Stomach (tissue), 19 donors: ENCODE measurements at places on chromosomes 13 and 19. TPM values are rescaled to one million over a fixed set of nuclear protein-coding genes. Genes with fewer than 3 reads are reported as not detected.

The EDNRB gene
- 2.3 TPM for polyA plus RNA-seq

DNA sequence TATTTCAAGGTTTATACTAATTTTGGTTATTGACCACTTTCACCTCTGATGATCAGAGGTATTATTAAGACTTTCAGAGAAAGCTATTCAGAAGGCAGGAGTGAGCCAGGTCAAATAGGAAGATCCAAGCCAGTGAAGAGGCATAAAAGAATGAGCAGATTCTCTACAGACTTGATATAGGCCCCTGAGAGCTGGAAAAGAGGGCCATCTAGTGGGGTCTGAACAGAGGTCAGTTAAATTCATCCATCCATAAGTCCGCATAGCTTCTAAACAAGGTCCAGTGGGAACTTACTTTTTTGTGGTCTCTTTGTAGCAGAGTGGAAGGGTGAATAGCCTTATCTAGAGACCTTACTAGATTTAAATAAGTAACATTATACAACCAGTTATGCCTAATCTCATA is 126.6 kb upstream of the UFM1 start:
- H3K4me3 ChIP-seq = no peak overlapping the region
- H3K27ac ChIP-seq = no peak overlapping the region
- no peaks in the 10 kb centered on the region for H3K27me3 ChIP-seq

The FUT6 gene
- polyA plus RNA-seq = not detected

GRCh38 chr13:72678312-72678711 is 49.1 kb downstream of the MZT1 start:
- no peaks in the 10 kb centered on the region for H3K4me1 ChIP-seq
- no peak overlapping the region for H3K4me3 ChIP-seq
- no peak for DNase-seq
- no peaks in the 10 kb centered on the region for H3K36me3 ChIP-seq

DNA sequence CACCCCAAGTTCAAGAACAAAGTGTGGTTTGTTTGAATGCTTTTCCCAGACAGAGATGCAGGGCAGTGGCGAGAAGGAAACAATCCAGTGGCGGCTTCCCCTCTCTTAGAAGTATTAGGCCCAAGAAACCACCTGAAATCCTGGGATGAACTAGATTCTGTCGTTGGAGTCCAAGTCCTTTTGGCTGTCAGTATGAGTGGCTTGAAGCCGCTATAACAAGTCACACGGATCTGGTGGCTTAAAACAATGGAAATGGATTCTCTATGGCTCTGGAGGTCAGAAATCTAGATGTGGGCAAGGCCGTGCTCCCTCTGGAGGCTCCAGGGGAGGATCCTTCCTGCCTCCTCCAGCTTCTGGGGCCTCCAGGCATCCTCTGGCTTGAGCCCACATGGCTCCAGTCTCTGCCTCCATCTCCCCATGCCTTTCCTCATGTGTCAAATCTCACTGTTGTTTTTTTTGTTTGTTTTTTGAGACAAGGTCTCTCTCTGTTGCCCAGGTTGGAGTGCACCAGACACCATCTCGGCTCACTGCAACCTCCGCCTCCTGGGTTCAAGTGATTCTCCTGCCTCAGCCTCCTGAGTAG is 97.7 kb downstream of the GNG7 start:
- H3K27ac ChIP-seq = no peak overlapping the region
- peaks cover 15% of the 10 kb centered on the region for H3K4me1 ChIP-seq
- no peaks in the 10 kb centered on the region for H3K27me3 ChIP-seq

DNA sequence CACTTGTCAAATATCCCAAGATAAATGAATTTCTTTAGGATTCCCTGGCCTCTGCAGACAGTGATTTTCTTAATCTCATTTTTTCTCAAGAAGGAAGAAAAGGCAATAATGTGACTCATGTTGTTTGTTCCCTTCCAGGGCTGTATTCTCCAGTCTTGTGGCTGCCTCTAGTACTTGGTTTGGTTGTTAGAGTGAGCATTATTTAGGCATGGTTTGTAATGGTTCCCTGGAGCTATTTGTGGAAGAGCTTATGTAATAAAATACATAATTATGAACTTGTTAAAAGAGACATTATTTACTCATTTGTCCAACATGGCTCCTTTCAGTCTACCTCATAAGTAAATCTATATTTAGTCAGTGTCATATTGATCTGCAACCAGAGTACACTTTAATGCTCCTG is 270.4 kb downstream of the DCT start:
- H3K4me3 ChIP-seq = no peak overlapping the region
- no peaks in the 10 kb centered on the region for H3K27me3 ChIP-seq
- H3K36me3 ChIP-seq = no peaks in the 10 kb centered on the region
- no peak for DNase-seq

DNA sequence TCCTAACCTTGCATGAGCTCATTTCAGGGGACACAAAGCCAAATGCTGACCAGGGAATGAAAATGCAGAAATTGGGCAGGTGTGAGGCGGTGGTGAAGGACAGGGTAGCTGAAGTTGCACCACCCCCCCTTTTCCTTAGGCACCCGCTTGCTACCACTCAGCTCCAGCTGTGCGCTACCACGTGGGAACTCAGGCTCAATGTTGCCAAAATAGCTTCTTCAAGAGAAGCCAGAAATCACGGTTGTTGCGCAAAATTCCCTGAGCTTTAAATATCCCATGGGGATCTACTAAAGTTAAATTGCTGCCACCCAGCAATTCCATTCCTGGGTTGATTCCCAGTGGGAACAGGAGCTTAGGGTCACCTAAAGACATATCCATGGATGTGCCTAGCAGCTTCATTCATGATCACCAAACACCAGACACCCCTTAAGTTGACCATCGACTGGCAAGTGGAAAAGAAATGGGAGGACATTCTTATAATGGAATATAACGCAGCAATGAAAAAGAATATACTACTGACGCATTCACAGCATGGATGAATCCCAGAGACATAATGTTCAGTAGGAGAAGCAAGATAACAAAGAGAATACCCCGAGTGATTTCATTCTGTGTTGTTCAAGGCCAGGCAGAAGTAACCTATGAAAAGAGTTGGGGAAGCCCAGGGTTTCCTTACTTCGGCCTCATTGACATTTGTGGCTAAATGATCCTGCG is 12.8 kb upstream of the ADGRL1 start:
- H3K27me3 ChIP-seq = no peaks in the 10 kb centered on the region
- peaks cover 20% of the 10 kb centered on the region for H3K4me1 ChIP-seq
- no peak for DNase-seq
- H3K36me3 ChIP-seq = no peaks in the 10 kb centered on the region
- no peak overlapping the region for H3K4me3 ChIP-seq

- peaks cover 44% of the 10 kb centered on the region for H3K27me3 ChIP-seq
- no peak overlapping the region for H3K27ac ChIP-seq
- no peaks in the 10 kb centered on the region for H3K36me3 ChIP-seq
- DNase-seq = no peak
Measured at GRCh38 chr19:29248332-29248844, 35.4 kb upstream of the UQCRFS1 start.

- H3K4me3 ChIP-seq = no peak overlapping the region
- no peak for DNase-seq
- no peaks in the 10 kb centered on the region for H3K27me3 ChIP-seq
- H3K36me3 ChIP-seq = no peaks in the 10 kb centered on the region
- H3K4me1 ChIP-seq = peaks cover 18% of the 10 kb centered on the region
Measured at GRCh38 chr19:35105047-35105410, 10.6 kb upstream of the FXYD3 start.

DNA sequence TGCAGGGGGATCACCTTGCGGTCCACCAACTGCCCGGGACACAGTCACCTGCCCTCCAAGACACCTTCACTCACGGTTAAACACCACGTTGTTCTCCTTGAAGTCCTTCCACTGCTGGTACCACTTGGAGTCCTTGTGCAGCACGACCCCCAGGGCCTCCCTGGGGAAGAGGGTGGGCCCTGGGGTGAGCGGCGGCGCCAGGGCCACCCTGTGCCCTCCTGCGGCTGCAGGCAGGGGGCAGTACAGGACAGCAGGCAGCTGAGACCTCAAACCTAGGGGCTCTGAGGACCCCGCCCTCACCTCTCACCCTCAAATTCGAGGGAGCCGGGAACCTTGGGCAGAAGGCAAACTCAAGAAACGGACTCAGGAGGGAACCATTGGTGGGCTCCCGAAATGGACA is 7.5 kb upstream of the CTXN1 start:
- peaks cover 87% of the 10 kb centered on the region for H3K36me3 ChIP-seq
- H3K4me3 ChIP-seq = no peak overlapping the region
- H3K27me3 ChIP-seq = no peaks in the 10 kb centered on the region
- H3K27ac ChIP-seq = no peak overlapping the region
- DNase-seq = no peak

- peaks cover 11% of the 10 kb centered on the region for H3K4me1 ChIP-seq
- DNase-seq = no peak
- H3K36me3 ChIP-seq = no peaks in the 10 kb centered on the region
- peaks cover 32% of the 10 kb centered on the region for H3K27me3 ChIP-seq
- H3K27ac ChIP-seq = no peak overlapping the region
Measured at GRCh38 chr19:29876414-29876813, 64.6 kb downstream of the CCNE1 start.

- peaks cover 50% of the 10 kb centered on the region for H3K27me3 ChIP-seq
- peak overlapping the region; percentile 80 for H3K27ac ChIP-seq
- peak overlapping the region; percentile 56 for H3K4me3 ChIP-seq
- H3K36me3 ChIP-seq = no peaks in the 10 kb centered on the region
- H3K4me1 ChIP-seq = peaks cover 20% of the 10 kb centered on the region
Measured at GRCh38 chr13:27952876-27953675, 16.0 kb downstream of the CDX2 start.

DNA sequence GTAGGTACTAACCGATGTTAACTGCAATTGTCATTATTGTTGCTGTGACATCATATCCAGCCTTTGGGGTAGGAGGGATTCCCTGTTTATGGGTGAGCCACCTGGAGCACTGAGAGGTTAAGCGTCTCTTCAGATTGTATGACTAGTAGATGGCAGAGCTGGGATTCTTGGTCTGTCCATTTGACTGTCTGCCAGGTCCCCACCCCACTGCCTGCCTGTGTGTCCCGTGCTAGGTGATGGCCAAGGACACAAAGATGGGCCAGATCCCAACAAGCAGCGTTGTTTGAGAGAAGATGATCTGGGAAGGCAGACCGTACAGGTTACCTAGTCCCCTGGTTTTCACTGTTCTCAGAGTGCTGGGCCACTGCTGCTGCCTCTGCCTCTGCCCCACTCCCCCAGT is 16.6 kb downstream of the PPP2R1A start:
- no peaks in the 10 kb centered on the region for H3K27me3 ChIP-seq
- DNase-seq = no peak
- H3K36me3 ChIP-seq = peaks cover 89% of the 10 kb centered on the region
- no peak overlapping the region for H3K4me3 ChIP-seq
- peaks cover 10% of the 10 kb centered on the region for H3K4me1 ChIP-seq

DNA sequence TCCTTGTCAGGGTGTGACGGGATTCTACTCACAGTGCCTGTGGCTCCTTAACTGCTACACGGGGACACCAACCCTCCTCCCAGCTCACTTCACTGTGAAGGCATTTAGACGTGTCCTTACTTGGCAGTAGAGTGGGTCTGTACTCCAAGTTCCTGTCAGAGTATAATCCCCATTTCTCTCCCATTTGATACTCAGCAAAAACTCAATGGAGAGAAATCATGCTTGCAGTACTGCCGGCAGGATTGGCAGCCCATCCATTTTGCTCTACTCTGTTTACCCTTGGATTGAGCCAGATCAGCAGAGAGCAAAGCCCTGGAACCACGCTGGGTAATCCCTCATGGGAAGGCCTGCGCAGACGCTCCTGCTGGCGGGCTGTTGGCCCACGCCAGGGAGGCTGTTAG is 28.9 kb downstream of the ARL11 start:
- no peaks in the 10 kb centered on the region for H3K4me1 ChIP-seq
- no peaks in the 10 kb centered on the region for H3K36me3 ChIP-seq
- H3K27me3 ChIP-seq = no peaks in the 10 kb centered on the region
- H3K4me3 ChIP-seq = no peak overlapping the region

The CLC gene
- not detected for polyA plus RNA-seq

- DNase-seq = no peak
- no peaks in the 10 kb centered on the region for H3K36me3 ChIP-seq
- no peak overlapping the region for H3K27ac ChIP-seq
- H3K4me1 ChIP-seq = no peaks in the 10 kb centered on the region
- no peaks in the 10 kb centered on the region for H3K27me3 ChIP-seq
Measured at GRCh38 chr13:83895994-83896580, 13.8 kb upstream of the SLITRK1 start.

DNA sequence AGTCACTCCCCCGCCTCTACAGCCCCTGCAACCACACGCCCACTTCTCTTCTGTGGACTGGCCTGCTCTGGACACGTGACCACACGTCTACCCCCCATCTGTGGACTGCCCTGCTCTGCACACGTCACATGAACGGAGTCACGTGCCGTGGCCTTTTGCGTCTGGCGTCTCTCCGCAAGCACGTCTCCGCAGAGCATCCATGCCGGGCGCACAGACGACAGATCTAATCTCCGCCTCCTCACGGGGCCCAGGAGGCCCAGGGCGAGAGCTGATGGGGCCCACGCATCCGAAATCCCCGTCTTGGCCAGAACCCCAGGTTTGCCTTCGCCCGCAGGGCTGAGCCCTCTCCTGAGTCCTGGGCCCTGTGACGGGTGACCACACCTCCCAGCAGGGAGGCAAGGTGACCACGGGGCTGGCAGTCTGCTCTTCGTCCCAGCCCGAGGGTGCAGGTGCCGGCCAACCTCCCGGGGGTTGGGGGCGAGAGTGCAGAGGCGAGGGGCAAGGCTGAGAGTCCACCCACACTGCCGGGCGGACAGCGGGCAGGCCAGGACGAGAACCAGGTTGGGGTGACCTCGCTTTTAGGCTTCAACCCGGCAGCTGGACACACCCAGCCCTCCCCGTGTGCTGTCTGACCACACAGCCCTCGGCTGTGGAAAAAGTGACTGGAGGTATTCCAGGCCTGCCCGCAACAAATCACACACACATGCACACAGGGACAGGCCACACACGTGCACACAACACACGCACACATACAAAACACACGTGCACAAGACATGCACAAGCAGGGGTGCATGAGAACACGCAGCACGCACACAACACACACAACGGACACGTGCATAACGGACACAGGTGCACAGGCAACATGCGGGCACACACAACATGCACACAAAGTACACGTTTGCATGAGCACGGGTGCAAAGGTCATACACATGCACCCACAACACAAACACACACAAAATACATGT is 3.9 kb downstream of the SBNO2 start:
- H3K4me1 ChIP-seq = peaks cover 78% of the 10 kb centered on the region
- peaks cover 23% of the 10 kb centered on the region for H3K36me3 ChIP-seq
- H3K27ac ChIP-seq = peak overlapping the region; percentile 98
- DNase-seq = peak; percentile 56
- H3K27me3 ChIP-seq = no peaks in the 10 kb centered on the region

GRCh38 chr19:44617110-44617880 is 3.9 kb downstream of the IGSF23 start:
- peaks cover 22% of the 10 kb centered on the region for H3K4me1 ChIP-seq
- H3K36me3 ChIP-seq = no peaks in the 10 kb centered on the region
- no peak overlapping the region for H3K4me3 ChIP-seq
- no peak for DNase-seq

- H3K4me3 ChIP-seq = no peak overlapping the region
- peak overlapping the region; percentile 49 for H3K27ac ChIP-seq
- peaks cover 8% of the 10 kb centered on the region for H3K36me3 ChIP-seq
- no peak for DNase-seq
Measured at GRCh38 chr13:98215508-98215907, 38.4 kb upstream of the RNF113B start.

- DNase-seq = no peak
- no peaks in the 10 kb centered on the region for H3K4me1 ChIP-seq
- no peaks in the 10 kb centered on the region for H3K36me3 ChIP-seq
Measured at GRCh38 chr13:78177306-78177705, 258.7 kb upstream of the EDNRB start.
